ENCODE measurements at places on chromosomes 5 and 9. TPM values are rescaled to one million over a fixed set of nuclear protein-coding genes. Genes with fewer than 3 reads are reported as not detected.

The FAM114A2 gene
- total RNA-seq = 30.2 TPM

The GNPDA1 gene
- total RNA-seq = 43.2 TPM

The ABLIM3 gene
- total RNA-seq = 7.7 TPM

The HTR1A gene
- total RNA-seq = not detected

The MPDZ gene
- total RNA-seq = 47.5 TPM

The AMBP gene
- 0.28 TPM for total RNA-seq

The GFPT2 gene
- 66.0 TPM for total RNA-seq

The DMRT3 gene
- total RNA-seq = not detected

The PCDHB4 gene
- 0.14 TPM for total RNA-seq

The RRAGA gene
- 49.5 TPM for total RNA-seq

The MCC gene
- 64.7 TPM for total RNA-seq

The MARCOL gene
- total RNA-seq = 8.3 TPM

The LHX3 gene
- total RNA-seq = not detected

The DTWD2 gene
- total RNA-seq = 3.5 TPM

Data from smooth muscle cell of bladder (primary cell).